H7 (cell line): ENCODE measurements at places on chromosomes 12 and 14.

GRCh38 chr12:73769337-73769736 lies 768.3 kb upstream of the ATXN7L3B start:
- DNase-seq: no peak

- DNase-seq: peak; percentile 28
Observed at GRCh38 chr14:65277027-65277426, 135.5 kb upstream of the FUT8 start.

DNA sequence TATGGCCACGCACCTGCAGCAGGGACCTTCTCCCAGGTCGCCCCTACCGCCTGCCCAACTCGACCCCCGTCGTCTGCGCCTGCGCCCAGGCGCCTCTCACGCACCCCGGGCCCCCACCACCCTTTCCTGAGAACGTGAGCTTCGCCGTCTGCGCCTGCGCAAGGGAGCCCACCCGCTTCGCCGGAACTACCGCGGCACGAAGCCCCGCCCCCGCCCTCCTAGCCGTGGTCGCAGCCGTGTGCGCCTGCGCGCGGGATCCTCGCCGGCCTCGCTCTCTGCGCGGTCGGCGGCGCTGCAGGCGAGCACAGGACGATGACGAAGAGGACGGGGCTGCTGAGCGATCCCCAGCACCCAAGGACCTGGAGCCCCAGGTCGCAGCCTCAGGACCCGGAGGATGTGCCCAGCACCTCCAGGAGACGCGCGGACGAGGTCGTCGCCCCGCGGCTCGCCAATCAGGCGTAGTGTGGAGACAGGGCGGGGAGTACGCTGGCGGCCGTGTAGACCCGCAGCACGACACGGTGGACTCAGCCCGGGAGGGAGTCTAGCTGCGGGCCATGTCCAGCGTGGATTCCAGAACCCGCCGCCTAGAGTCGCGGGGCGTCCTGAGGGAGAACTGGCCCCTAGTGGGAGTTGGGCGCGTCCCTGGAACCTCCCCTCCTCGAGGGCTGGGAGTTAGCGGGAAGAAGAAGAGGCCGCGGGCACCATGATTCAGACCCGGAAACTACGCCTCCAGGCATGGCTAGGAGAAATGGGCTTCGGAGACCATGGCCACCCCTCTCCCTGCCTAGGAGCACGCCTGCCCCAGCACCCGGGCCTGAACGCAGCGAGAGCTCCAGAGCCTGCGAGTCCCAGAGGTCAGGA lies 1120.8 kb upstream of the TMEM132C start:
- DNase-seq: peak; percentile 20

DNA sequence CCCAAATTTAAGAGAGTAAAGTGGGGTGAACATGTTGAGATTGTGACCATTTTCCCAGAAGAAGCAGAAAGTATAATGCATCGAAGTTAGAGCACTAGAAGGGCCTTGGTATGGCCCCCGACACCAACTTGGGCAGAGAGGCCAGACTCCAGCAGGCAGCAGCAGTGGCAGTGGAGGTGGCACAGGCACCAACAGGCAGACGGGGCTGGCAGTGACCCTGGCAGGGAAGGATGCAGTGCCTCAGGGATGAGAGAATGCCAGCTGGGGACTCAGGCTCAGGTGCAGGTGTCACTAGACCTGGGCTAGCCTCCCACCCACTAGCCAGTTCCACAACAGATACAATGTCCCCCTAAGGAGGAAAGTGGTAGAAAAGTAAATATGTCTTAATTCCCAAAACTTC lies 27.7 kb upstream of the AMIGO2 start:
- no peak for DNase-seq

DNA sequence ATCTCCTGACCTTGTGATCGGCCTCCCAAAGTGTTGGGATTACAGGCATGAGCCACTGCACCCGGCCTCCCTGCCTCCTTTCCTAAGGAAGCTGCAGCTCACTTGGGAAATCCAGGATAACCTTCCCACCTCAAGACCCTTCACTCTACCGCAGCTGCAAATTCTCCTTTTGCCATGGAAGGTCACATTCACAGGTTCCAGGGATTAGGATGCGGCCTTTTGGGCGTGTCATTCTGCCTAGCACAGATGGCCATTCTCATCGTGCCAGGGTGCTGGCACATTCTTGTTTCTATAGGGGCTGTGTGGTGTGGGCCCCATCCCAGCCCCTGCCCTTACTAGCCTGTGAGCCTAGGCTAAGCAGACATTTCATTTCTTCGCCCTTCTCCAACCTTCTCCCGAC lies 219.9 kb downstream of the CHST11 start:
- no peak for DNase-seq

DNA sequence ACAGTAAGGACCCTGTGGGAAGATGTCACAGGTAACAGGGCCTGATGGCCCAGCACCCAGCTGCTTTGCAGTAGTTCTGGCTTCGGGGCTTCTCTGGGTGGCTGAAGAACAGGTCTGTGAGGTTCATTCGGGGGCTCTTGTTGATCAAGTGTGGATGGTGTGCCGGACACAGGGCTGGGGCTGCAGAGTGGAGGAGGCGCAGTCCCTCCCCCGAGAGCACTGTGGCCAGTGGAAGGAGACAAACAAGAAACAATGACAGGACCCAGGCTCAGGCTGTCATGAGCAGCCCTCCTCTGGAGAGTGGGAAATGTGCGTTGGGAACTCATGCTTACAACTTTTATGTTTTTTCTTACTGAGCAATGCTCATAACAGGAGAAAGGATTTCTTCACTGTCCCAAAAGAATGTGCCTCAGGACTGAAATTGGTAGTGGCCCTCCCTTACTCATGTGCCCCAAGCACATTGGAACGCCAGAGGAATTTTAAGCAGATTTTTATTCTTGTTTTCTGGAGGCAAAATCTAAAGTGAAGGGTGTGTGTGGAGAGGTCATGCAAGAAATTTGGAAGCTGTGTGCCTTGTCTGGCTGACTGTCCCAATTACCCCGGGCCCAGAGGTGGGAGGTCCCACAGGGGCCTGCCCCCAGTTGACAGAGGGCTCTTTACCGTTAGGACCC lies 233.8 kb downstream of the CACNA1C start:
- DNase-seq: no peak

GRCh38 chr12:71640316-71640715 lies 23.3 kb downstream of the ZFC3H1 start:
- DNase-seq: no peak

GRCh38 chr12:44334347-44334746 lies 498.5 kb downstream of the TMEM117 start:
- no peak for DNase-seq

DNA sequence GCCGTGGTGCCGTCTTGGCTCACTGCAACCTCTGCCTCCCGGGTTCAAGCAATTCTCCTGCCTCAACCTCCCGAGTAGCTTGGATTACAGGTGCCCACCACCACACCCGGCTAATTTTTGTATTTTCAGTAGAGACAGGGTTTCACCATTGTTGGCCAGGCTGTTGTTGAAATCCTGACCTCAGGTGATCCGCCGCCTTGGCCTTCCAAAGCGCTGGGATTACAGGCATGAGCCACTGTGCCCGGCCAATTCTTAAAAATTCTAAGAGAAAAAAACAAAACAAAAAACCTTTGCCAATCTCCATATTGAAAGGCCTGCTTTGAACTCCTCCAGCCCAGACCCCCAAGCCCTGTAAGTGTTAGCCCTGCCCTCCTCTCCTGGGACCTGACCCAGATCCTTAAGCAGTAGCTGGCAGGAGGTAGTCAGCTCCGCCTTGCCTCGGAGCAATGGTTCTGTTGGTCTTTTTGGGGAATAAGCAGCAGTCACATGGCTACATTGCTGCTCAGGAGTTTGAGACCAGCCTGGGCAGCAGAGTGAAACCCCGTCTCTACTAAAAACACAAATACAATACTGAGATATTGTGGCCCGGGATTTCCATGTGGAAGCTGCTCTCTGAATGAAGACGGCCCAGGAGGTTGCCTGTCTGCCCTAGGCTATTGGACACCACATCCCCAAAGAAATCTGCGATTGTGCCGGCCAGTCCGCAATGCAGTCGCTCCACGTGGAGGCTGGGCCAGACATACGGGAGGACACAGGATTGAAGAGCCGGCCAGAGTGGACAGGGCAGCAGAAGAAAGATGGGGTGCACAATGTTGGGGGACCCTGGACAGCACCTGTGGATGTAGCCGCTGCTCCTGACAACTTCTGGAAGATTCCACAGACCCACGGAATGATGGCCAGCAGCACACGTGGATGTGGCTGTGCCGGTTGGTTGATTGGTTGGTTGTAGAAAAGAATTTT lies 28.8 kb upstream of the BEGAIN start:
- DNase-seq: peak; percentile 20

DNA sequence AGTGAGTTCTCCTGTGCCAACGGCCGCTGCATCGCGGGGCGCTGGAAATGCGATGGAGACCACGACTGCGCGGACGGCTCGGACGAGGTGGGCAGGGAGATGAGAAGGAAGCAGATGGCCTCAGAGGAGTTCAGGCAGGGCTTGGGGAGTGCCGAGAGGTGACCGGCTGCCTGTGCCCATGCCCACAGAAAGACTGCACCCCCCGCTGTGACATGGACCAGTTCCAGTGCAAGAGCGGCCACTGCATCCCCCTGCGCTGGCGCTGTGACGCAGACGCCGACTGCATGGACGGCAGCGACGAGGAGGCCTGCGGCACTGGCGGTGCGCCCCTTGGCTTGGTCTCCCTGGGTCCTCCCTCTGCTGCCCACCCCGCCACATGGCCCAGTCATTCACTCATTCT lies 13.4 kb upstream of the NXPH4 start:
- no peak for DNase-seq

DNA sequence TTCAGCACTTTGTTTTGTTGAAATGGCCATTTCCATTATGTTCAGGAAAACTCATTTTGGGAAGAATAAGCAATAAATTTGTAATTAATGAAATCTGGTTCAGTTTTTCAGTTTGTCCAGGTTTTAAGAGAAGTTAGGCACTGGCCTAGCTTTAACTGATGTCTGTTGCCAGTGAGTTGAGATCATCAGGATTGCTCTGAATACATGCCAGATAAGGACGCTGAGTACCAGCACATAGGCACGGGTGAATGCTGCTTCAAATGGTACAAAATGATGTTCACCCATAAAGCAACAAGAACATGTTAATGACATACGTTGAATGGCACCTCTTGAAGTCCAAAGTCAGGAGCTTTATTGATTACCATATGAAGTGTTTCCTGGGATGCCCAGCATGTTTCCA lies 46.5 kb downstream of the PIWIL1 start:
- DNase-seq: no peak

GRCh38 chr14:67851785-67852410 lies 32.3 kb downstream of the RAD51B start:
- DNase-seq: no peak

DNA sequence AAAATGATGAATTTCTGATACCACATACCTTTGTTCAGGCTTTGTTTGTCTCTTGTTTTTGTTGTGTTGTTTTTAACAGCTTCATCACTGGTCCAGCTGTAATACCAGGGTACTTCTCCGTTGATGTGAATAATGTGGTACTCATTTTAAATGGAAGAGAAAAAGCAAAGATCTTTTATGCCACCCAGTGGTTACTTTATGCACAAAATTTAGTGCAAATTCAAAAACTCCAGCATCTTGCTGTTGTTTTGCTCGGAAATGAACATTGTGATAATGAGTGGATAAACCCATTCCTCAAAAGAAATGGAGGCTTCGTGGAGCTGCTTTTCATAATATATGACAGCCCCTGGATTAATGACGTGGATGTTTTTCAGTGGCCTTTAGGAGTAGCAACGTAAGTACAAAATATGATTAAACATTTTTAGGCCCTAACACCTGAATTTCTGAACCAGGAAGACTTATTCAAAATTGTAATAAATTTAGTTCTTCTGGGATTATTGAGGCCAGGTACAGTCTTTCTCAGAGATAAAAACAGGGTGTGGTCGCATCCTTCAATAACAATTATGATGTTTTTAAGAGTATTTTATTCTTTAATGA lies 22.4 kb downstream of the RXYLT1 start:
- no peak for DNase-seq

GRCh38 chr14:65377576-65377975 lies 35.0 kb upstream of the FUT8 start:
- DNase-seq: no peak

GRCh38 chr12:106115440-106115839 lies 23.3 kb downstream of the NUAK1 start:
- no peak for DNase-seq

- no peak for DNase-seq
Observed at GRCh38 chr12:12823811-12824210, 10.7 kb downstream of the DDX47 start.

GRCh38 chr14:34165847-34166350 lies 215.0 kb upstream of the EGLN3 start:
- DNase-seq: no peak

GRCh38 chr12:76998908-76999556 lies 66.3 kb downstream of the E2F7 start:
- no peak for DNase-seq

DNA sequence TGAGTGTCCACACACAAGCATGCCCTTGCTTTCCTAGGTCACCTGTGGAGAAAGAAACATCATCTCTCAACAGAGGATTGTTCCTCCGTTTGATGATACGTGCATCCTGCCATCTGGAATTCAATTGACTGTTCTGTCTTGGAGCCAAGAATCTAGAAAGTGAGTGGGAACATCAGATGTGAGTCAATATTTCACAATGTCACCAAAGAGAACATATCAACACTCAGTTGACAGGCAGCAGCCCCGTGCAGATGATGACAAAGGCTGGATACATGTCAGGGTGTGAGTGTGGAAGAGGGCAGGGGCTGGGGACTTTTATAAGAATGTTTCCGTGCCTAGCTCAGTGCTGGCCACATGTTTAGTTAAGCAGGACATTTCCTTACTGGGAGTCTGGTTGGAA lies 76.1 kb downstream of the TBC1D30 start:
- DNase-seq: no peak

DNA sequence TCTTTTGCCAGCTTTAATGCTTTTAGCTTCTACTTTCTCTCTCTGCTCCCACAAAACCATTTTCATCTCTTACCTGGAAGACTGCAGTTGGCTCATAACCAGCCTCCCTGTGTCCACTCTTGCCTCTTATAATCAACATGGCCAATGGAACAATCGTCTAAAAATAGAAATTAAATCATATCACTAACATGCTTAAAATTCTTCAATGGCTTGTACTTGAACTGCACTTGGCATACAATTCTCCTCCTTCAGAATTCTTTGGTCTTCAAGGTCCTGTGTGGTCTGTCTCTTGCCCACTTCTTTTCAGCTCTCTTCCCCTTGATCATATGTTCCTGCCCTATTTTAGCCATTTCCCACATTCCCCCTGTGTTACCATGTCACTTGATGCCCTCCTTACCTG lies 342.2 kb downstream of the ATP23 start:
- DNase-seq: no peak

GRCh38 chr12:62873116-62873825 lies 61.7 kb downstream of the PPM1H start:
- no peak for DNase-seq

- DNase-seq: no peak
Observed at GRCh38 chr12:97203408-97203807, 259.2 kb upstream of the RMST start.

- no peak for DNase-seq
Observed at GRCh38 chr12:124207617-124208016, 87.3 kb upstream of the RFLNA start.

GRCh38 chr14:23644195-23644918 lies 8.2 kb downstream of the DHRS2 start:
- no peak for DNase-seq

DNA sequence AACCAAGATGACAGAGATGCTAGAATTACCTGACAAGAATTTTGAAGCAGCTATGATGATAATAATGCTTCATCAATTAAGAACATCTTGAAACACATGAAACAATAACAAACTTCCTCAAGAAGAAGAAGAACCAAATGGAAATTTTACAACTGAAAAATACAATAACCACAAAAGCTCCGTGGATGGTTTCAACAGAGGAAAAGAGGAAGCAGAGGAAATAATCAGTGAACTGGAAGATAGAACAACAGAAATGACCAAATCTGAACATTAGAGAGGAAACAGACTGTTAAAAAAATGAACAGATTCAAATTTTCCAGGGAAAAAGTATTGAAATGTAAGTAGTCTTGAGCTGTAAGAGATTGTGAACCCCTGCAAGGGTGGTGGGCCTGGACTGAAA lies 62.8 kb upstream of the SLC35F4 start:
- no peak for DNase-seq
